ENCODE measurements at places on chromosomes 16 and 17.

GRCh38 chr16:51545951-51546350 is 394.9 kb upstream of the SALL1 start:
- DNase-seq: no peak

GRCh38 chr17:50273654-50274040 is 619 bp upstream of the TMEM92 start:
- no peak for DNase-seq

DNA sequence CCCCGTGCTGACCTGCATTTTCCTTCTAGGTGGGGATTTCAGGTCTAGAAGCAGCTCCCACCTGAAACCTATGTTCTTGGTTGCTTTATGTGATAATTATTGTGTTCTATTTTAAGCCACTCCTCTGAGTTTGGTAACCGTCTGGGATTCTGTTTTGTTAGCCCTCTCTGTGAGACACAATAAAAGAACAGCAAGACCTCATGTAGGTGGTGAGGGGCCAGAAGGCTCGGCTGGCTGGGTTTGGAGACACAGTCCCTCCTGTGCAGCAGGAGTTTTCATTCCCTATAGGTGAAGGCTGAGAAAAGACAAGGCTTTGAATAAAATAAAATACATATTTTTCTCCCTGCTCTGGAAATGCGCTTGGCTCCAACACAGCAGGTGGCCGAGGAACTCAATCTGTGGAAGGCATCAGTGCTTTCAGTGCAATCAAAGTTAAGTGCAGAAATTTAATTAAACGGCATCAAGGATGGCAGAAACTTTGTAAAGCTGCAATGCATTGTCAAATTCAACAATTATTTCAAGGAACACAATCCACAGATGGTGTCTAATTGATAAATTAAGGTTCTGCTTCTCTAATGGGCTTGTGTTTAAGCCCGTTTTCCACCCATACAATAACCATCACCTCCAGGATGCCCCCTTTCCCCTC is 107.8 kb downstream of the MSI2 start:
- no peak for DNase-seq

GRCh38 chr17:41654678-41655607 is 30.6 kb upstream of the KRT17 start:
- no peak for DNase-seq

Measured in CD4-positive, alpha-beta T cell treated with Interleukin-17A for 1 hour (primary cell).